ENCODE measurements at places on chromosomes 5 and 9.

DNA sequence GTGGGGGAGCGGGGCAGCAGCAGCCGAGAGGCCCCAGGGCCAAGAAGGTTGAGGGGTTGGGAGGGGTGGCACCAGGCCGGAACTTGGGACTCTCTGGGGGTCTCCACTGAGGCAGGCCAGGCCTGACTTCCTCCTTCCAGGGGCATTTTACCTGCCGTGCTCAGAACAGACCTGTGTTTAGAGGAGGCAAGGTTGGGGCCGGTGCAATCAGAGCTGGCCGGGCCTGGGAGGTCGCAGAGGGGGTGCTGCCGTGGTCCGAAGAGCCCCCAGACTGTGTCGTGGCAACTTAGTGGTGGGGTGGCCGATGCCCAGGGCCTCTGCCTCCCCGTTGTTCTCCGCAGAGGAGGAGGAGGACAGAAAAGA is 21.8 kb downstream of the GLT6D1 start:
- DNase-seq: no peak

DNA sequence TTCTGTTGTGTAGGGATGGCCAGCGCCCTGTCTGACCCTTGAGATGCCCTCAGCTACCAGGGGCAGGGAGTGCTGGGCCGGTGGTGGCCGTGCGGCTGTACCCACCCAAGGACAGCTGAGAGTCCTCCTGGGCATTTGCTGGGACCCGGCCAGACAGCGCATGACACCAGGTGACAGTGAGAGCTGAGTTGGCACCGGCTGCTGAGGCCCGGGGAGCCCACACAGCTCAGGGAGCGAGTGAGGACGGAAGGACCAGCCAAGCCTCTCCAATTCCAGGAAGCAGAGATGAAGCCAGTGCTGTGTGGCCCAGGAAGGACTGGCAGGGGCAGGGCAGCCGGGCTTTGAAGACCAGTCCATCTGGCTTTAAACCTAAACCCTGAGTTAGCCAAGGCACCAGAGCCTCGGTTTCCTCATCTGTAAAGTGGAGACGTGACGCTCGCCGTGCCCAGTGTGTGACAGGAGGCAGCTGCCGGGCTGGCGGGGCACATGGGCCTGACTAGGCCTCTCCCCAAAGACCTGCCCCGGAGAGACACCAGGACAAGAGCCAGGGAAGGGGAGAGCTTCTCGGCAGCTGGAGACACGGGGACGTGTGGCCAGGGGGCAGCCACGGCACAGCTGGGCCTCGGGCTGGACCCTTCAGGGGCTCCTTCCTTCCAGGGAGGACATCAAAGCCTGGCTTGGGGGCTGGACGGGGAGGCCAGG is 3.0 kb upstream of the AGPAT2 start:
- no peak for DNase-seq

- DNase-seq: peak; percentile 10
Measured at GRCh38 chr5:135221187-135221473, 177.9 kb downstream of the MACROH2A1 start.

- no peak for DNase-seq
Measured at GRCh38 chr5:109126481-109126880, 283.3 kb downstream of the PJA2 start.

DNA sequence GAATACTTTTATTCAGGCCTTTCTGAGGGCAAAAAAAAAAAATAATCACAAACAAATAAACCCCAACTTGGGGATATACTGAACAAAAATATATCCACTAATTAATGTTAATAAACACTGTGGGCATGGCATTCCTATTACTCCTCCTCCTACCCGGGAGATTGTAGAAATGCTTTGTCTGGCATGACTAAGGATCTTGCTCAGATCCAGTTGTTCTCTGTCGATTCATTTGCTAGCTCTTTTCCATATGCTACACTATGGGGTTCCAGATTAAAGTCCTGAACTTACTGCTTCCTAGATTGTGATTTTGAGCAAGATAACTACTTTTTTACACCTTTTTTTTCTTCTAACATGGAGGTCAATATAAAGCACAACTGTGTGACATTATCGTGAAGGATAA is 102.2 kb upstream of the PRR16 start:
- no peak for DNase-seq

DNA sequence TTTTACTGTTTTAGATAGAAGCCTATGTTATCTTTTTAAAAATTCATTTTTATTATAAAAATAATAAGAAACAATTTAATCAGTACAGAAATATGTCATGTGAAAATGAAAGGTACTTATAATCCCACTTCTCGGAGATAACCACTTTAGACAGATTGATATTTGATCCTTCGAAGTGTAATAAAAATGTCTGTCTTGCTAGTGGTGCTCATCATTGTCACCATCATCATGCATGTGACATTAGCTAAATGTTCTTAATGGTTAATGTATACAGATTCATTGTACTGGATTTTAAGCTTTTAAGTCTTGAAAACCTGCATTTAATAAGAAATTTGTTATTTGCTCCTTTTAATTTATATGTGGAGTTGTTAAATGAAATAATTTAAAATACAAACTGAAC is 30.1 kb upstream of the FAM120AOS start:
- DNase-seq: no peak

DNA sequence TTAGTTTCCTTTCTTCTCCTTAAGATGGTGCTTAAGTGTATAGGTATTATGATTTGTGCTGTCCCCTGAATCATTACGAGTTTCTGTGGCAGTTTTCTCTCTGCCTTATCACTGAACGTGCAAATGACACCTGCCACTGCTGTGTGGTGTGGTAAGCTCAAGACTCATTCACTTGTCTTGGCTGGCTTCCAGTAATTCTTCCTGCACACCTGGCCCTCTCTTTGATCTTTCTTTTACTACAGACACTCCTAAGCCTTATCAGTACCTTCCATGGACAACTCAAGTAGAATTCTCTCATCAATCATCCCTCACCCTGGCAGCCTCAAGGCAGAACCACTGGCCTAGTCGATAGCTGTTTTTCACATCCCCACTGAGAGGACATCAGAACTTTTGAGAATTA is 82.6 kb upstream of the ADAMTS19 start:
- DNase-seq: no peak

DNA sequence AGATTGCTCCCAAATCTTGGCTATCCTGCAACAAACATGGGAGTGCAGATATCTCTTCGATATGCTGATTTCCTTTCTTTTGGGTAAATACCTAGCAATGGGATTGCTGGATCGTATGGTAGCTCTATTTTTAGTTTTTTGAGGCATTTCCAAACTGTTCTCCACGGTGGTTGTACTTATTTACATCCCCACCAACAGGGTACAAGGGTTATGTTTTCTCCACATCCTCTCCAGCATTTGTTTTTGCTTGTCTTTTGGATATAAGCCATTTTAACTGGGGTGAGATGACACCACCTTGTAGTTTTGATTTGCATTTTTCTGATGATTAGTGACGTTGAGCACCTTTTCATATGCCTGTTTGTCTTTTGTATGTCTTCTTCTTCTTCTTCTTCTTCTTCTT is 20.3 kb downstream of the CTSL start:
- DNase-seq: no peak

DNA sequence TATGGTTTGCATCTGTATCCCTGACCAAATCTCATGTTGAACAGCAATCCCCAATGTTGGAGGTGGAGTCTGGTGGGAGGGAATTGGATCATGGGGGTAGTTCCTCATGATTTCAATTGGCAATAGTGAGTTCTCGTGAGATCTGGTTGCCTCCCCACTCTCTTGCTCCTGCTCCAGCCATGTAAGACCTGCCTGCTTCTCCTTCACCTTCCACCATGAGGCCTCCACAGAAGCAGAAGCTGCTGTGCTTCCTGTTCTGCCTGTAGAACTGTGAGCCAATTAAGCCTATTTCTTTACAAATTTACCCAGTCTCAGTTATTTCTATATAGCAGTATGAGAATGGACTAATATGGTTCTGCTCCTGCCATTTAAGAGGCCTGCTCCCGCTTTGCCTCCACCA is 32.9 kb downstream of the SCAI start:
- DNase-seq: no peak

DNA sequence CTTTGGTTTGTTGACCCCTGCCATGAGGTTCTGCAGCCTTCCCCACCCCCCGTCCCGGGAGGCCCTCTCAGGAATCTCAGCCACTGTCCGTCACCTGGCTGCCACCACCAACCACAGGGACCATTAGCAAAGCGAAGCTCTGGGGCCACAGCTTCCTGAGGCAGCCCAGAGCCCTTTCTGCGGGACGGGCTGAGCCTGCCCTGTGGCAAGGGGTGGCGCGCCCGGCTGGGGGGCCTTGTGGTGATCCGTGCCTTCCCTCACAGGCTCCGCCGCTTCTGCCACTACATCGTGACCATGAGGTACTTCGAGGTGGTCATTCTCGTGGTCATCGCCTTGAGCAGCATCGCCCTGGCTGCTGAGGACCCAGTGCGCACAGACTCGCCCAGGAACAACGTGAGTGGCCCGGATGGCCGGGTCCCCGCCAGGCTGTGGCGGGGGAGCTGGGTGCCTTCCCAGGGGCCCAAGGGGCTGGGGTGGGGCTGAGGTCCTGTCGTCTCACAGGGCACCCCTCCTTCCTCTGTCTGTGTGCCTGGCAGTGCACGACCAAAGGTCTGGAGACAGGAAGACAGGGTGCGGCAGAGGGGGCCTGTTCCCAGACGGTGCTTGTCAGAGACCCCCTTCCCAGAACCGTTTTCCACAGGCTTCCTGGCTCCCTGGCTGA is 169.2 kb downstream of the CACNA1B start:
- DNase-seq: peak; percentile 42

GRCh38 chr9:133956520-133957076 is 35.5 kb downstream of the VAV2 start:
- DNase-seq: no peak

DNA sequence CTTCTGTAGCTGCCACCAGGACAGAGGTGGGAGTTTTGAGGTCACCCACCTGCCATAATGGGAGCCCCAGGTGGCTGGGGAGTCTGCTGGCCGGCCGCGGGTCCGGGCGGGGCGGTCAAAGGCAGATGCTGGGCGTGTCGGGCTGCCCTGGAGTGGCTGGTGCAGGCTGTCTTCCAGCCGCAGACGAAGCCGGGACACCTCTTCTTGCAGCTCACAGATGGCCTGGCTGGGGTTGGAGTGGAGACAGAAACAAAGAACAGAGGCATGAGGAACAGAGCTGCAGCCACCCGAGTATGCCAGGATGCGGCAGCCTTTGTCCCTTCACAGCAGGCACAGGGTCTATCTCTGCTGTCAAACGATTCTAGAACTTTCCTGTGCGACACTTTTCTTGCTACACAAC is 18.0 kb downstream of the ORM2 start:
- no peak for DNase-seq

DNA sequence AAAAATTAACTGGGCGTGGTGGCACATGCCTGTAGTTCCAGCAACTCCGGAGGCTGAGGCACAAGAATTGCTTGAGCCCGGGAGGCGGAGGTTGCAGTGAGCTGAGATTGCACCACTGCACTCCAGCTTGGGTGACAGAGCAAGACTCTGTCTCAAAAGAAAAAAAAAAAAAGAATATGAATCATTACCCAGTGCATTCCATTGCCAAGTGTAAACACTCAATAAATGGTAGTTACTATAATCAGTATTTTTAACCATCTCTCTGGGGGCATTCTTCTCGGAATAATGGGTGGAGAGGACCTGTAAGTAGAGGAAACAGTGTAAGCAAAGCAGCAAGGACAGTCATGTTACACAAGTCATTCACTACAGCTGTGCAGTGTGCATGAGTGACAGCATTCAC is 13.8 kb upstream of the RANBP17 start:
- no peak for DNase-seq

DNA sequence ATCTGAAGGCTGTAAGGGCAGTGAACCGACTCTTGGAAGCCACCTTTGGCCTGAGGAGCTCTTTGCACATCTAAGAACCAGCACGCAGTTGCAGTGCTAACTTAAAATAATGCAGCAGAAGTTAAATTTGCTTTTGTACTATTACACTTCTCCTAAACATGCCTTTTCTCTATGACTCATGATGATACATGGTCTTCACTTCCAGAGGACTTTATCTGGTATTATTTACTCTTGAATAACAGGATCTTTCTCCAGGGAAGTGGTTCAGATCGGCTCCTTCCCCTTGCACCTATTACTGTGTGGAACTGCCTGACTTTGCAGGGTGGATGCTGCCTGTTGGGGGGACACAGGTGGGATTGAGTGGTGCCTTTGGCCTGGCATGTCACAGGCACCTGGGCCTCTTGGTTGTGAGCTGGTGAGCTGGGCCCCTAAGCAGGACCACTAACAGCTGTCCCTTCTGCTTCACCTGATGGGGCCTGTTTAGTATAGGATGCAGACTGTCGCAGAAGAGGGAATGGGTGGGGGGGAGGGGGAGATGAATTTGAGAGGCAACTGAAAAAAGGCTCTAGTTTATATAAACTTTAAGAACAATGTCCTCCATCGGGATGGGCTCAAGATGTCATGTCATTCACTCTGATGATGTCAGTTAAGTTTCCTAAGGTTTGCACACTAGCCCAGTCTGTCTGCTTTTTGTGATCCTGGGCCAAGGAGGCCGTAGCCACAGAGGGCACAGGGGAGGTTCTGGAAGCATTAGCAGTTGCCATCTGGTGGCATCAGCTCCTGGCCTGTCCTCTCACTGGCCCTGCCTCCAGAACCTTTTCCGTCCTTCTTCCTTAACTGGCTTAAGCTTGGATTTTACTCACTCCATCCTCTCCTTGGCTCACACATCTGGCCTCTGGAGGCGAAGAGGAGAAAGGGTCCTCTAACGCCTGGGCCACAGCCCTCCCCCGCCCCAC is 33.9 kb upstream of the GABBR2 start:
- no peak for DNase-seq

DNA sequence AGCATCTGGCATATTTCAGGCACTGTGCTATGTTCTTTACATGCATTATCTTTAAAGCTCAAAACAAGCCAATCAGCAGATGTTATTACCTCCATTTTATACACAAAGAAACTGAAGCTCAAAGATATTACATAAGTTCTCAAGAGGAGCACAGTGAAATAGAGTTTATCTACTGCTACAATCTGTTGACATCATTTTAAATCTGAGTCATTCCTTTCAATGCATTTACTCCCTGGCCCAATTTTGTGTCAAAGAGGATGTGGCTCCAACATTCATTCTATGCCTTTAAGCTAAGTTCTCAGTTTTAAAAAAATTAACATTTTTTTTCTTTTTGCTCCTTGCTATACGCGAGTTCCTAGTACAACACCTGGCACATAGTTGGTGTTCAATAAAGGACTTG is 486.3 kb upstream of the ZNF462 start:
- DNase-seq: no peak

GRCh38 chr9:26132746-26133312 is 454.6 kb upstream of the TUSC1 start:
- DNase-seq: no peak

GRCh38 chr9:111094958-111095357 is 56.7 kb upstream of the LPAR1 start:
- DNase-seq: no peak

GRCh38 chr5:100838048-100838473 is 65.0 kb downstream of the ST8SIA4 start:
- DNase-seq: no peak

- no peak for DNase-seq
Measured at GRCh38 chr5:123133438-123134100, 44.5 kb downstream of the PRDM6 start.

- no peak for DNase-seq
Measured at GRCh38 chr5:50763351-50763750, 96.9 kb downstream of the PARP8 start.

DNA sequence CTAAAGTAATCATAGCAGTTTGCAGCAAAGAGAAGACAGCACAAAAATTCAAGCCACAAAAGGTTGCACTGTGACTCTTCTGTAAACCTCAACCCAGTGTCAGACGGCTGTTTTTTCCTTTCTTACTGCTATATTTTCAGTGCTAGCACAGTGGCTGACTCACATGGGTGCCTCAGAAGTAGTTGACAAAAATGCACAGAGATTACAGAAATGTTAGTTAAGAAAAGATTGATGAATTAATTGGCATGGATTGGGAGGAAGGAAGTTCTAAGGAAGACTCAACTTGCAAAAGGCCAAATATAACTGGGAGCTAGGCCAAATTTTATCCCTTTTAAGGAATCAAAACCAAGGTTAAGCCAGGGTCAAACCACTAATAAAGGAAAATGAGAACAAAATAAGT is 43.7 kb upstream of the ITGA1 start:
- no peak for DNase-seq
